ENCODE measurements at places on chromosomes 16 and 17. TPM values are rescaled to one million over a fixed set of nuclear protein-coding genes. Genes with fewer than 3 reads are reported as not detected.

- H3K27ac ChIP-seq, result no peak overlapping the region
- DNase-seq, result no peak
- H3K4me1 ChIP-seq, result no peaks in the 10 kb centered on the region
- H3K4me3 ChIP-seq, result no peak overlapping the region
- H3K27me3 ChIP-seq, result no peaks in the 10 kb centered on the region
Measured at GRCh38 chr17:71528210-71528609, 592.6 kb upstream of the SOX9 start.

TSNAXIP1 gene
- 1.2 TPM for total RNA-seq

GRCh38 chr17:64176556-64176955 is 46.6 kb upstream of the ERN1 start:
- H3K4me1 ChIP-seq, result peaks cover 44% of the 10 kb centered on the region
- no peak for DNase-seq
- H3K27me3 ChIP-seq, result no peaks in the 10 kb centered on the region
- H3K36me3 ChIP-seq, result no peaks in the 10 kb centered on the region
- H3K27ac ChIP-seq, result no peak overlapping the region

- no peaks in the 10 kb centered on the region for H3K27me3 ChIP-seq
- no peak overlapping the region for H3K4me3 ChIP-seq
- H3K27ac ChIP-seq, result no peak overlapping the region
- H3K4me1 ChIP-seq, result peaks cover 10% of the 10 kb centered on the region
- no peaks in the 10 kb centered on the region for H3K36me3 ChIP-seq
Measured at GRCh38 chr17:31198026-31198425, 99.0 kb downstream of the OMG start.

- H3K4me1 ChIP-seq, result no peaks in the 10 kb centered on the region
- H3K36me3 ChIP-seq, result no peaks in the 10 kb centered on the region
- no peaks in the 10 kb centered on the region for H3K27me3 ChIP-seq
- DNase-seq, result peak; percentile 44
- H3K4me3 ChIP-seq, result no peak overlapping the region
- no peak overlapping the region for H3K27ac ChIP-seq
Measured at GRCh38 chr16:14289692-14290340, 218.7 kb downstream of the MRTFB start.

GRCh38 chr16:83851473-83851872 is 43.7 kb downstream of the HSBP1 start:
- DNase-seq, result no peak
- H3K36me3 ChIP-seq, result no peaks in the 10 kb centered on the region
- no peak overlapping the region for H3K4me3 ChIP-seq

DNA sequence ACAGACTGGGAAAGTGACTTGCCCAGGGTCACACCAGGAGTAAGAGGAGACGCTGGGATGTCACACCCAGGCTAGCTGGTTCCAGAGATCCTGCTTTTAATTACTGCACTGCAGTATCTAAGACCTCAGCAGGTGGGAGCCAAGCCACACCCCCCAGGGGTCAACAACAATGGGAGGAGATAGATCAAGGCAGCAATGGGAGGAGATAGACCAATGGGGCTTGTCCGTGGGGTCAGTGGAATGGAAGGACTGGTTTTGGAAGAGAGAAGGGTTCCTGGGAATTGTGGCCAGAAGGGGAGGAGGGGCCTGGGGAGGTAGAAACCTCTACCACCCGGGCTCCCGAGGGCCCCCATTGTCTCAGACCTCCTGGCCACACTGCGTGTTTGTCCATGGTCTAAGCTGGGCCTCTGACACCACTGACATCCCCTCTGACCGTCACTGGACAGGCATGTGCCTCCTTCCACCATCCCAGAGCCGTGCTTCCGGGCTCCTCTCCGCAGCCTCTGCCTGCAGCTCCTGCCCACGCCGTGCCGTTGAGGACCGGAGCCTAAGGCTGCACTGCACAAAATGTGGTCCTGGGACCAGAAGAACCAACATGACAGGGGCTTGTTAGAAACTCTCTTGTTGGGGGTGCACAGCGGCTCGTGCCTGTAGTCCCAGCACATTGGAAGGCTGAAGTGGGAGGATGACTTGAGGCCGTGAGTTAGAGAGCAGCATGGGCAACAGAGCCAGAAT is 69.8 kb upstream of the RPH3AL start:
- H3K27ac ChIP-seq, result no peak overlapping the region
- H3K4me3 ChIP-seq, result no peak overlapping the region
- H3K4me1 ChIP-seq, result no peaks in the 10 kb centered on the region
- no peaks in the 10 kb centered on the region for H3K27me3 ChIP-seq

GP1BA gene
- total RNA-seq, result not detected

NECAB2 gene
- 0.14 TPM for total RNA-seq

LPO gene
- not detected for total RNA-seq

DNAAF8 gene
- total RNA-seq, result 3.3 TPM

DNA sequence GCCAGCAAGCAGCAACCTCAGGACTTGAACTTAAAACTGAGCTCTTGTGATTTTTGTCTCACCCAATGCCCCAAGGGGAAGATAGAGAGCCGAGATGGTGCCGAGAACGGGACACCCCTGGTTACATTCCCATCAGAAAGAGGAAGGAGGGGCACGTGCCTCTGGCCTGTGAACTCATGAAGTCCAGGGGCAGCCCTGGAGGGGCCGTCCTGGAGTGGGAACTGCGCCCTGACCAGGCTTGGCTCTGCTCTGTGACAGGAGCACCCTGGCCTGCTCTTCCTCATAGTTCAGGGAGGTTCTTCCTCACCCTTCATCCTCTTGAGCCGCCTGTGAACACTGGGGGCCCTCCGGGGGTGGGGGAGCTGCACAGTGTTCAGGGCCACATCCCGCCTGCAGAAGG is 130.3 kb upstream of the FOXF1 start:
- peaks cover 2% of the 10 kb centered on the region for H3K27me3 ChIP-seq
- H3K4me1 ChIP-seq, result no peaks in the 10 kb centered on the region
- H3K36me3 ChIP-seq, result no peaks in the 10 kb centered on the region
- H3K27ac ChIP-seq, result no peak overlapping the region

HOXB3 gene
- total RNA-seq, result 18.8 TPM

GNG13 gene
- not detected for total RNA-seq

TEKT1 gene
- 0.14 TPM for total RNA-seq

KRT28 gene
- total RNA-seq, result not detected

GRCh38 chr16:2244301-2244700 is 7.1 kb downstream of the ECI1 start:
- peaks cover 47% of the 10 kb centered on the region for H3K36me3 ChIP-seq
- H3K4me1 ChIP-seq, result no peaks in the 10 kb centered on the region
- H3K27me3 ChIP-seq, result no peaks in the 10 kb centered on the region
- DNase-seq, result no peak

MYH11 gene
- total RNA-seq, result 6.6 TPM

GRCh38 chr17:3922765-3923164 is 6.5 kb upstream of the P2RX1 start:
- H3K27ac ChIP-seq, result no peak overlapping the region
- no peaks in the 10 kb centered on the region for H3K27me3 ChIP-seq
- no peak overlapping the region for H3K4me3 ChIP-seq
- DNase-seq, result no peak
- no peaks in the 10 kb centered on the region for H3K4me1 ChIP-seq

VASN gene
- total RNA-seq, result 33.2 TPM

GRCh38 chr16:68444056-68444657 is 4.2 kb downstream of the SMPD3 start:
- H3K36me3 ChIP-seq, result no peaks in the 10 kb centered on the region
- peak; percentile 33 for DNase-seq
- peaks cover 11% of the 10 kb centered on the region for H3K4me1 ChIP-seq
- no peak overlapping the region for H3K4me3 ChIP-seq
- no peaks in the 10 kb centered on the region for H3K27me3 ChIP-seq
- no peak overlapping the region for H3K27ac ChIP-seq

DNA sequence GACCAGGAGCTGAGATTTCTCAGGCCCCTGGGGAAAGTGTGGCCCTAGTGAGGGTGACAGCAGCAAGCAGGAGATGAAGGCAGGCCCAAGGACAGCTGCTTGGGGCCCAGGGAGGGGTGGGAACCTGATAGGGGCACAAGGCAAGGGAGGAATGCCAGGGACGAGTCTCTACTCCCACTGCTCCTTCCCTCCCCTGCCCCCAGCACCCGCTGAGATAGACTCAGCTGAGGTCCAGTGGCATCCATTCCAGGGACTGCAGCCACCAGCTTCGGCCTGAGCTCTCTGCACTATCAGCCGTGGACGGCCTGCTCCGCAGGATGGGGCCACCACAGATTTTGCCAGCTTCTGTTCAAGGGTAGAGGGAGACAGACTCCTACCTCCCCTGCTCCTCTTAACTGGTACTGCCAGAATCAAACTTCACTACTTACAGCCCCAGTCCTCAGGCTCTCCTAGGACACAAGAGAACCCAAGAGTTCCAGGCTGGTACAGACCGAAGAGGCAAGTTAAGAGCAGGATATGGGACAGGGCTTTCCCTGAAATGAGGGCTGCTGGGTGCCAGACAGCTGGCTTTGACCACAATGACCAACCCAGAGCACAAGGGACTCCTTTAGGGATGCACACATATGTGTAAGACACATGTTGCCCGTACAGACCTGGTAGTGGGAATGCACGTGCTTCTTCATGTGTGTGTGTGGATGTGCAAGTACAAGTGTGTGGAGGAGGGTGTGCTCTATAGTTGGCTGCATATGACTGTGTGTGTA is 5.5 kb downstream of the CACNB1 start:
- H3K27ac ChIP-seq, result no peak overlapping the region
- H3K27me3 ChIP-seq, result no peaks in the 10 kb centered on the region
- peaks cover 7% of the 10 kb centered on the region for H3K4me1 ChIP-seq
- no peak overlapping the region for H3K4me3 ChIP-seq
- DNase-seq, result no peak
- H3K36me3 ChIP-seq, result peaks cover 29% of the 10 kb centered on the region

GRCh38 chr16:73321853-73322252 is 273.9 kb upstream of the ZFHX3 start:
- no peak overlapping the region for H3K4me3 ChIP-seq
- H3K27ac ChIP-seq, result no peak overlapping the region
- H3K36me3 ChIP-seq, result no peaks in the 10 kb centered on the region
- H3K27me3 ChIP-seq, result no peaks in the 10 kb centered on the region

DNA sequence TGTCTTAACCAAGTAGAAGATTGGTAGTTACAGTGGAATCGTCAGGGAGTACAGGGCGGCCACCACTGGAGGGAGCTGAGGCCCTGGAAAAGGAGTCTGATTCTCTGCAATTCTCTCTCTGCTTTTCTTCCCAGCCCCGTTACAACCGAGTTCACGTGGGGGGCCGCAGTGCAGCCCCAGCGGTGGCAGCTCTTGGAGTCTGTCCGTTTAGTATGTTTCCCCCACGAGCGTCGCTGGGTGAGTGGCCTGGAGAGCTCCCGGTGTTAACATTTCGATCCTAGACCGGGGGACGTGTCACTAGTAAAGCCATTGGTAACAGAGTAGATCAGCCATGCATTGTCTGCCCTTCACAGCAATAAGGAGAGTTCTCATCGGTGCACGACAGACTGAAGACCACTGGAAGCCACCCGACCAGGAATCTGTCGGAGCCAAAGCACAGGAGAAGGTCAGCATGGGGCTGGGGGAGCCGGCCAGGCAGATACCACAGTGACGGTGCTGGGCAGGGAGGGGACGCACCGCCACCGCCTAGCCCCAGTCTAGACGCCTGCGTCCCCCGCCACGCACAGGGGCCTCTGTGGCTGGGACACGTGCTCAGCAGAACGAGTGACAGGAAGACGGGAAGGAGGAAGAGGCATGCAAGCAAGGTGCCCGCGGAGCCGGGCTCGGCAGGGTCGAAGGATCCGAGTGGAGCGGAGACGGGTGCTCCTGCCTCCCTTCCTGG is 15.7 kb downstream of the SLC16A3 start:
- no peak for DNase-seq
- peaks cover 68% of the 10 kb centered on the region for H3K36me3 ChIP-seq
- no peak overlapping the region for H3K4me3 ChIP-seq
- no peaks in the 10 kb centered on the region for H3K27me3 ChIP-seq
- H3K27ac ChIP-seq, result no peak overlapping the region

MOSMO gene
- 17.9 TPM for total RNA-seq

GRCh38 chr16:80084614-80085013 is 456.2 kb upstream of the DYNLRB2 start:
- no peak overlapping the region for H3K4me3 ChIP-seq
- H3K36me3 ChIP-seq, result no peaks in the 10 kb centered on the region
- no peaks in the 10 kb centered on the region for H3K27me3 ChIP-seq
- H3K27ac ChIP-seq, result no peak overlapping the region
- DNase-seq, result peak; percentile 81
- no peaks in the 10 kb centered on the region for H3K4me1 ChIP-seq

- no peak overlapping the region for H3K4me3 ChIP-seq
- peaks cover 37% of the 10 kb centered on the region for H3K4me1 ChIP-seq
- no peaks in the 10 kb centered on the region for H3K27me3 ChIP-seq
- DNase-seq, result peak; percentile 90
- H3K36me3 ChIP-seq, result no peaks in the 10 kb centered on the region
Measured at GRCh38 chr17:78315355-78316114, 44.3 kb downstream of the SOCS3 start.

SRCIN1 gene
- total RNA-seq, result 0.68 TPM

DNA sequence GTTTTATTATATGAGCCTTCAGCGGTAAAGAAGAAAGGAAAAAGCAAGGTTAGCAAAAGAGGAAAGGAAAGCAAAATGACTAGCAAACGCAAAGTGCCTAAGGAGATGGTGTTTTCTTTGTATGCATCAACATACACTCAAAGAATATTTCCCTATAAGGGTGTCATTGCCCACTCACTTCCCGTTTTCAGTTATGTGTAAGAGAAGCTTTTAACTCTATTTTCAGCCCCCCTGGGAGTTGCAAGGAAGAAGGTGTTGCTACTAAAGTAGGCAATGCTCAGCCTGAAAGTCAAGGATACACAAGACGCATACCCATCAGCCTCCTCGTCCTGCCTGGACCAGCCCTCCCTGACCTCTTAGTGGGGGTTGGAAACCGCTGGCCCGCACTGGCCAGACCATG is 267.7 kb upstream of the ZFHX3 start:
- no peak overlapping the region for H3K4me3 ChIP-seq
- H3K4me1 ChIP-seq, result no peaks in the 10 kb centered on the region
- no peaks in the 10 kb centered on the region for H3K36me3 ChIP-seq
- no peak for DNase-seq

- H3K27me3 ChIP-seq, result no peaks in the 10 kb centered on the region
- peaks cover 26% of the 10 kb centered on the region for H3K36me3 ChIP-seq
- peaks cover 59% of the 10 kb centered on the region for H3K4me1 ChIP-seq
- H3K4me3 ChIP-seq, result no peak overlapping the region
Measured at GRCh38 chr16:67443265-67443664, 12.3 kb downstream of the HSD11B2 start.

KRTAP2-2 gene
- not detected for total RNA-seq

GRCh38 chr16:88804552-88805339 is 1.2 kb downstream of the CDT1 start:
- H3K27me3 ChIP-seq, result no peaks in the 10 kb centered on the region
- no peaks in the 10 kb centered on the region for H3K36me3 ChIP-seq
- DNase-seq, result no peak
- peaks cover 1% of the 10 kb centered on the region for H3K4me1 ChIP-seq

- no peak for DNase-seq
- no peaks in the 10 kb centered on the region for H3K27me3 ChIP-seq
- no peaks in the 10 kb centered on the region for H3K4me1 ChIP-seq
Measured at GRCh38 chr16:65700596-65700995, 578.7 kb upstream of the CDH11 start.

DNA sequence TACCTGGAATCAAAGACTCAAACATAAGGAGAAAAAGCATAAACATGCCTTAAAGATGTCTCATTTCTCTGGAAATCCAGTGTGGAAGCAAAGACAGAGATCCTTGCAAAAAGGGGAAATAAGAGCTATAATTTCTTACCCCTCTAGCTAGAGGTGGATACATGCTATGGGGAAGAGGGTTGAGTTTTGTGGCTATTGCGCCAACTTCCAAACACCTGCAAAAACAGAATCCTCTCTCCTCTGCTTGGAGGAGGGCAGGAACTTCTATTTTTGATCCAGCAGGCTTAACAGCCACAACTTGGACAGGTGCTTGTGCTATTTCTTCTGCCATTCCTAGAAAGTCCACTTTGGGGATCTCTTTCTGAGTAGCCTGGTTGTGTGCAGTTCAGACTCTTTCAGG is 21.5 kb upstream of the NUDT7 start:
- no peaks in the 10 kb centered on the region for H3K36me3 ChIP-seq
- H3K27ac ChIP-seq, result no peak overlapping the region
- H3K27me3 ChIP-seq, result no peaks in the 10 kb centered on the region
- no peak overlapping the region for H3K4me3 ChIP-seq
